ENCODE measurements at places on chromosomes 4 and X. TPM values are rescaled to one million over a fixed set of nuclear protein-coding genes. Genes with fewer than 3 reads are reported as not detected.

The PFKFB1 gene
- total RNA-seq = not detected

The TCEAL7 gene
- 1.9 TPM for total RNA-seq

The ARR3 gene
- total RNA-seq = not detected

The COL25A1 gene
- 0.14 TPM for total RNA-seq

The SMAD1 gene
- 50.6 TPM for total RNA-seq

The UBE2K gene
- total RNA-seq = 28.9 TPM

The JCHAIN gene
- total RNA-seq = not detected

DNA sequence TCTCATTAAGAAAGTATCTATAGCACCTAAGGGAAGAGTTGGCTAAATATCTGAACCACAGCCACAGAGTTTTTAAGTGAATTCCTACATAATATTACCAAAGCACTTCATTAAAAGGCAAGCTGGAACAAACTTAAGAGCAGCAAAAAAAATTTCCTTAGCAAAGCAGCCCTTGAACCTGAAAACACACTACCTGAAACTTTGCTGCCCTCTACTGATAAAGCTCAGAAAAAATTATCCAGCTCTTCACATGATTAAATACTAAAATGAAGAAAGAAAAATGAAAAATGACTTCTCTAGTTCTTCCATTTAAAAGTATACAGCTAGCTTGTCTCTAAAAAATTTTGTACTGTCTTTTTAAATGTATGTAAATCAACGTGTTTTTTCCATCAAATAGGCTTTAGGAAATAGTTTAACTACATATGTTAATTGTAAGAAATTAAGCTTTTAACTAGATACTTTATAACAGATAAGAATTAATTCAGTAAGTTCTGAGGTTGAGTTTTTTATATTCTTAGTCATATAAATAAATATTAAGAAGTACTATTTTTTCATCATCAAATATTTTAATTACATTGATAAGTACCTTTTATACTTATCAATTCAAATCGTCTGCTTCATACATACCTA is 156.1 kb downstream of the STPG2 start:
- DNase-seq = peak; percentile 13

DNA sequence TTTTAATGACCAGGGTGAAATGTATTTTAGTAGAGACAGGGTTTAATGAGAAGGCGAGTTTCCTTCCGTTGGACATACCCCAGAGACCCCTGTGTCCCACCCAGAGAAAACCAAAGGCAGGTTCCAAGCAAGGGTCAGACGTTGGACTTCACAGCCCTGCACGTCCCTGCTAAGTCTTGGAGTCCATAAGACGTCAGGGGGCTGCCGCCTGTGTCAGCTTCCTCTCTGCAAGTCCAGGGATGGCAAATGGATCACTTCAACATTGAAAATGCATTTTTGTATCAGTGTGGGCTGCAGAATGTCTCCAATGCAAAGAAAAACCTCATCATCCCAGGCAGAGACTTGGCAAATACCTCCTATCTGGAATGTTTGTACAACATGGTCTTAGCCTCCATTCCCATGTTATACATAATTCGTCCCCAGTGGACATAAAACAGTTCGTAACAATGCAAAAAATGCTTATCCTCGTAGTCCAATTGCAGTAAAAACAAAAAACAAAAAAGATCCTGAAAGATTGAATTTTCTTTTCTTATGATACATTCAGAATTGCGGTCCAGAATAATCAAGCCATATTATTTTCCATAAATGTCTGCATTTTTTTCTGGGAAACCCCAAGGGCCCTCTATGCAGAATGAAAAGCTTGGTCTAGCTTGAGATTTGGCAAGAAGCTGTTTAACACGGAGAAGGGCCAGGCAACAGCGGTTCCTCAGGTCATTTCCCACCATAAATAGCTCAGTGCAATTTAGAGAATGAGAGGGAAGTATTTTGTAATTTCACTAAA is 190.9 kb downstream of the SHOX start:
- no peak for DNase-seq

DNA sequence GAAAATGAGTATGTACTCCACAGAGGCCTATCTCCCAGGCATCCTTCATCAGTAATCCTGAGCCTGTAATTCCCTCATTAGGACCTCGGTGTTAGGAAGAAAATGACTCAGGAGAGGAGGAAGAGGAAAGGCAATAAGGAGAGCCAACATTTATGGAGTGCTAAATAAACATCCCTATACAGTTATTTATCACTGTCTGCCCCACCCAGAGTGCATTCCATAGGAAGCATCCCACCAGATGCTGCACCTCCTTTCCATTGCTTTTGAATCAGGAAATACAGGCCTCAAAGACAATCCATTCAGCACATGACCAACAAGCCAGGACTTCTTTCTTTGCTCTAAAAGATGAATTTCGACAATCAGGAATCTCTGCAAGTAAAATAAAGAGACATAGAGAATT is 47.6 kb downstream of the USP38 start:
- DNase-seq = no peak

GRCh38 chrX:39152106-39152649 is 350.9 kb downstream of the MID1IP1 start:
- no peak for DNase-seq

DNA sequence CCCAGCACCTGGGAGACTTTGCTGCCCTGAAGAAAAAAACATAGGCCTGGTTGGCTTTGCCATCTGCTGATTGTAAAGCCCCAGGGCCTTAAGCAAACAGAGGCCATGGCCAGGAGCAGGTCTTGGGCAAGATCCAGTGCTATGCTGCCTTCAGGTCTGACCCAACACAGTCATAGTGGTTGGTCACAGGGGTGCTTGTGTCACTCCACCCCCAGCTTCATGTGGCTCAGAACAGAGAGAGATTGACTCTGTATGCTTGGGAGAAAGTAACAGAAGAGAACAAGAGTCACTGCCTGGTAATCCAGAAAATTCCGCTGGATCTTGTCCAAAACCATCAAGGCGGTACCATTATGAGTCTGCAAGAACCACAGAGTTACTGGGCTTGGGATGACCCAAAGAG is 24.4 kb upstream of the SMARCA5 start:
- no peak for DNase-seq

DNA sequence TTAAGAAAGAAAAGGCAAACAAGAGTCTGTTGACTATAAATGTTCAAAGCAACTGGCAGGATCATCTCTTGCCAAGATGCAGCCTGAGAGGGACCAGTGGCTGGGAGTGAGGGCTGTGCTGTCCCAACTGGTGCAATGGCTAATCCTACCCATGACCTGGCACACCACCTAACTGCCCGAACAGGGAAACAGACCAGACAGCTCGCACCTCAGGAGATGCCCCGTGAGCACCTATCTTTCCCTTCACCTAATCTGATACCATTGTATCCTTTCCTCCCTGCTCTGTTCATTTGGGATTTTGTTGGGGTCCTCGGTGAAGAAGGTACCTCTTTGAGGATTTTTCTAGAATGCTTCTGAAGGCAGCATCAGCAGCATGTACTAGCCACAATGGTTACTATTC is 206.5 kb upstream of the MAMLD1 start:
- DNase-seq = no peak

DNA sequence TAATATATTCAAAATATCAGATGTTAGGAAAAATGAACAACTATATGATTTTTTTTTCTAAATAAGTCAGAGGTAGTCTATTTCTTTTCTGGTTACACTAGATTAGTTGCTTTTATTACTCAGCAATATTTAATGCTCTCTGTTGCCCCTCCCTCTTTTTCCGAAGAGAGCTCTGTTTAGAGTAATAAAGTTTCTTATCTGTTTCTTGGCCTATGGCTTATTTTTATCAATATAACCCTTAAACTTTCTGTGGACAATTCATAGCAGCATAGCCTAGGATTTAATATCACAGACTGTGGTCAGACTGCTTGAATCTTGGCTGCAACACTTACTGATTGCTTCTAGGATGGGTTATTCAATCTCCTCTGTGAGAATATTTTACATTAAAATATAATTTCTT is 2315.4 kb upstream of the AGA start:
- DNase-seq = no peak

GRCh38 chrX:9494771-9495170 is 29.9 kb downstream of the TBL1X start:
- no peak for DNase-seq

GRCh38 chr4:42761804-42762203 is 104.9 kb upstream of the ATP8A1 start:
- no peak for DNase-seq

DNA sequence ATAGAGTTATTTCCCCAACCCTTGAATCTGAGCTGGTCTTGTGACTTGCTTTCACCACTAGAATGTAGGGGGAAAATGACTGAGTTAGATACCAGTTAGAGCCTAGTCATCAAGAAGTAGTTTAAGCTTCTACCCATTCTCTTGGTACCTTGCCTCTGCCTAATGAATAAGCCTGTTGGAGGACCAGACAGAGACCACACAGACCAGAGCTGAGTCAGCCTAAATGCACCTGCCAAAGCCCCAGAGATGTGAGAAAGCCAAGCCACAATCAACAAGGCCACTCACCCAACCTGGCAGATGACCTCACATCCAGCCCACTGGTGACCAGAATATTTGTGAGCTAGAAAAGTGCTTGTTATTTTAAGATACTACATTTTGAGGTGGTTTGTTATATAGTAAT is 85.2 kb upstream of the DCLK2 start:
- DNase-seq = no peak

Measured in pulmonary artery endothelial cell (primary cell).